Astrocyte (in vitro differentiated cells and primary cell): ENCODE measurements at places on chromosomes 2 and 18. TPM values are rescaled to one million over a fixed set of nuclear protein-coding genes. Genes with fewer than 3 reads are reported as not detected.

DNA sequence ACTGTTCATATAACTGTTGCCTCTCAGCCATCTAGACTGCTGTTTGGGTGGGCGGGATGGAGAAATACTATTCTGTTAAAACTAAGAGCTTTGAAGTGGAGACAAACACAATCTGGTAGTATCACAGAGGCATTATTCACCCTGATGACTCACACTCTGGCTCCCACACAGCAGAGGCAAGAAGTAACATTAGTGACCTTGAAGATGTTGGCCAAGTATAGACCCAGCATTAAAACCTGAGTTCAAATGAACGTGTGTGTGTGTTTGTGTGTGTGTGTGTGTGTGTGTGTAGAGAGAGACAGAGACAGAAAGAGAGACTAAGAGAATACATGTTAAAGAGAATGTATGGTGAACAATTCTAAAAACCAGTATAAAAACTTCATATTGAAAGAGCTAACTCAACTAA lies 22.5 kb upstream of the ACVR1 start:
- H3K27me3 ChIP-seq, result no peaks in the 10 kb centered on the region
- no peak overlapping the region for H3K27ac ChIP-seq
- peaks cover 21% of the 10 kb centered on the region for H3K4me1 ChIP-seq
- no peaks in the 10 kb centered on the region for H3K36me3 ChIP-seq

DNA sequence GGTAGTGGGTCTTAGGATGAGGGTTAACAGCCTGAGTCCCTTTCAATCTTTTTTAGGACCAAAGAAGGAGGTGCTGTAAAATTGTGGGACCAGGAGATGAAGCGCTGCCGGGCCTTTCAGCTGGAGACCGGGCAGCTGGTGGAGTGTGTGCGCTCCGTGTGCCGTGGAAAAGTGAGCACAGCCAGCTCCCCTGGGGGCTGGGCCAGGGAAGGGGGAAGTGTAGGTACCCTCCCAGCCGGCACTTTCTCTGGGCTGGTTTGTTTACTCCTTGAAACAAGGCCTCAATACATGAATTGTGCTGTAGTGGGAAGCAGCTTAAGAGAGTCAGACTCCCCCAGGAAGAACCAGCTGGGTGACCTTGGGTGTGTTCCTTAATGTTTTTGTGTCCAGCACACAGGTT lies 90.1 kb downstream of the RTN4 start:
- H3K36me3 ChIP-seq, result no peaks in the 10 kb centered on the region
- H3K4me1 ChIP-seq, result no peaks in the 10 kb centered on the region
- H3K27me3 ChIP-seq, result no peaks in the 10 kb centered on the region
- no peak overlapping the region for H3K4me3 ChIP-seq

- no peak overlapping the region for H3K27ac ChIP-seq
- no peak overlapping the region for H3K4me3 ChIP-seq
- no peak for DNase-seq
- H3K27me3 ChIP-seq, result no peaks in the 10 kb centered on the region
- H3K4me1 ChIP-seq, result peaks cover 3% of the 10 kb centered on the region
Measured at GRCh38 chr2:171084128-171084527, 76.6 kb downstream of the TLK1 start.

DNA sequence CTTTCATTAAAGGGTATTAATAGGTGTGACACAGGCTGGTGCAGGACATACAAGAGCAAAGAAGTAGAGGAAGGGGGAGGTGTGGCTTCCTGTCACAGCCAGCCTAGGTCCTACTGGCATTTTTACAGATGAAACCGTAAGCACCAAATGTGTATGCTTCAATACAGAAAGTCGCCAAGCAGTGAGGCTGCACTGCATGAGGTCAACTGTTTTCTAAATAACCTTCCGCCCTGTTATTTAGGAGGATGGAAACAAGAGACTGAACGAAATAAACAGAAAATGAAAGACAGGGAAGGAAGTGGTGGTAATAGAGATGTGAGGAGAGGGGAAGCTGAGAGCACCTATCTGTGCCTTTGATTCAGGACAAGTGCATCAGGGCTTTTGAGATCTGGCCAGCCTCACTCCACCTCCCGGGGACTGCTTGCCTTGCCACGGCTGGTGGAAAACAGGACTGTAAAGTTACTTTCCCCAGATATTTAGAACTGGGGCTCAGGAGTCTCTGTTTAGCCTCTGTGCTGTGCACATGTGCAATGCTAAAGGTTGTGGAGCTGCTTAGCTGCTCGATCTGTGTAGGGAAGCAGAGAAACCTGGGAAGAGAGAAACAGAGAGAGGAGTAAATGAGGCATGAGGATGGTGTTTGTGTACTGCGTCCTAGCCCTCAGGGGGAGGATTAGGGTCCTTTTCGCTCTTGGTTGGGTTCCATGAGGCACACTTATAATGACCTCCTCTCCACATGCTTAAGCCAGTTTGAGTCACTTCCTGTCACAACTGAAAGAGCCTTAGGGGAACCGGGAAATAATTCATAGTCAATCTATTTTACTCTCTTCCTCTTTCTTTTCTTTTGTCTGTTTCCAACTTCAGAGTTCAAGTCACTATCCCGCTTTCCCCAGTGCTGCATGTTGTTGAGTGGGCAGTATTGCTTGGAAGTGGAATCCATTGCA lies 62.3 kb upstream of the BOD1L2 start:
- no peak overlapping the region for H3K27ac ChIP-seq
- H3K4me1 ChIP-seq, result no peaks in the 10 kb centered on the region

DNA sequence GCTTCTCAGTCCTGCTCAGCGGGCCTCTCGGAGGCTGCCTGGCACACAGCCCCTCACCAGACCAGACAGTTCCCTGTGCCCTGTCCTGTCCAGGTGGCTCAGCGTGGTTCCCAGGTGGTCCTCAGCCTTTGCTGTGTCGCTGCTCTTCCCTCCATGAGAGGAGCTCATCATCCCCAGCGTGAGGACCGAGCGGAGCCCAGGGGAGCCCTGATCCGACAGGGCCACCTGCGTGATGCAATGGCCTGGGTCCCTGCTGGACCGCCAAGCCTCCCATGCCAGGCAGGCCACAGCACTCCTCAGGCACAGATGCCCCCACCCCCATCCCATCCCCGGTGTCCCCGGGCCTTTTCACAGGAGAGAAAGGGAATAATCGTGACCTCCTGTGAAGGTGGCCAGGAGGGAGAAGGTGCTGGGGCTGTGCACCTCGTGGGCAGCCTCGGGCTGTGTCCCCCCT lies 4.3 kb downstream of the GPC1 start:
- H3K36me3 ChIP-seq, result no peaks in the 10 kb centered on the region
- H3K27ac ChIP-seq, result no peak overlapping the region
- DNase-seq, result no peak

DNA sequence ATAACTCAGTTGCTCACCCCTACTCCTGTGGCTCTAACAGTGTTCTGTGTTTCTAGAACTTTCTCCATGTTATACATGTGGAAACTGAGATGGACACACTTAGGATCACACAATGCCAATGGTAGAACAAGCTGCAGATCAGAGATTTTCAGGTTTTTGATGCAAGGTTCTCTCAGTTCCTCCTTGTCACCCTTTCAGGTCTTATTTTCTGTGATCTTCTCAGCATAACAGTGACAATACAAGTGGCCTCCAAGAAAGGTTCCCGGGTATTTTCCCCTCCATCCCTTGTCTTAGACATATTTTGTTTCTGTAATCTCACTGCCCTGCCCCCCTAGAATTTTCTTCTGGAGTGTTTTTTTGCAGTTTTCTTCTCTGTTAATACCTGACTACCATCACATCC lies 6.2 kb upstream of the MGAT5 start:
- H3K4me3 ChIP-seq, result no peak overlapping the region
- H3K4me1 ChIP-seq, result no peaks in the 10 kb centered on the region
- no peak for DNase-seq
- H3K27ac ChIP-seq, result no peak overlapping the region
- no peaks in the 10 kb centered on the region for H3K36me3 ChIP-seq

- no peak overlapping the region for H3K4me3 ChIP-seq
- no peaks in the 10 kb centered on the region for H3K4me1 ChIP-seq
- H3K36me3 ChIP-seq, result no peaks in the 10 kb centered on the region
- no peak for DNase-seq
Measured at GRCh38 chr2:231820786-231821303, 34.6 kb downstream of the COPS7B start.

GRCh38 chr18:36340246-36340645 lies 42.7 kb downstream of the FHOD3 start:
- no peak for DNase-seq
- H3K4me3 ChIP-seq, result no peak overlapping the region
- H3K4me1 ChIP-seq, result no peaks in the 10 kb centered on the region
- H3K27me3 ChIP-seq, result no peaks in the 10 kb centered on the region

DNA sequence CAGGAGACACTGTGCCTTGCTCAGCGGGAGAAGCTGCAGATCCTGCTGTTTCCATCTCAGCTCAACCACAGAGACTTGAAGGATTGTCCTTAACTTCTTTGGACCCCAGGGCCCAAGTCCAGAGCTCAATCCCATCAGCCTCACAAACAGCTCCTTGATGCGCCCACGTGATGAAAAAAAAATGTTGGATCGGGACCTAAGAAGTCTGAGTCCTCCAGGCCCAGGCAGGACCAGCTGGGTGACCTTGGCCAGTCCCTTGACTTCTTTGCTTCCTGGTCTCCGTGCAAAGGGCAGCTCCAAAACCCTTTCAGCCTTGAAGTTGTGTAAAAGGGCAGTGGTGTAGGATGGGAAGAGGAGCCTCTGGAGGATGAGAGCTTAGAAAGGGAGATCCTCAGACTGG lies 175.5 kb downstream of the ZFP36L2 start:
- H3K4me3 ChIP-seq, result no peak overlapping the region
- no peaks in the 10 kb centered on the region for H3K36me3 ChIP-seq
- no peak overlapping the region for H3K27ac ChIP-seq
- peaks cover 33% of the 10 kb centered on the region for H3K4me1 ChIP-seq
- H3K27me3 ChIP-seq, result no peaks in the 10 kb centered on the region

- peak; percentile 2 for DNase-seq
- no peak overlapping the region for H3K27ac ChIP-seq
- H3K4me3 ChIP-seq, result no peak overlapping the region
- H3K27me3 ChIP-seq, result no peaks in the 10 kb centered on the region
Measured at GRCh38 chr2:4914551-4914950, 777.6 kb upstream of the SOX11 start.

DNA sequence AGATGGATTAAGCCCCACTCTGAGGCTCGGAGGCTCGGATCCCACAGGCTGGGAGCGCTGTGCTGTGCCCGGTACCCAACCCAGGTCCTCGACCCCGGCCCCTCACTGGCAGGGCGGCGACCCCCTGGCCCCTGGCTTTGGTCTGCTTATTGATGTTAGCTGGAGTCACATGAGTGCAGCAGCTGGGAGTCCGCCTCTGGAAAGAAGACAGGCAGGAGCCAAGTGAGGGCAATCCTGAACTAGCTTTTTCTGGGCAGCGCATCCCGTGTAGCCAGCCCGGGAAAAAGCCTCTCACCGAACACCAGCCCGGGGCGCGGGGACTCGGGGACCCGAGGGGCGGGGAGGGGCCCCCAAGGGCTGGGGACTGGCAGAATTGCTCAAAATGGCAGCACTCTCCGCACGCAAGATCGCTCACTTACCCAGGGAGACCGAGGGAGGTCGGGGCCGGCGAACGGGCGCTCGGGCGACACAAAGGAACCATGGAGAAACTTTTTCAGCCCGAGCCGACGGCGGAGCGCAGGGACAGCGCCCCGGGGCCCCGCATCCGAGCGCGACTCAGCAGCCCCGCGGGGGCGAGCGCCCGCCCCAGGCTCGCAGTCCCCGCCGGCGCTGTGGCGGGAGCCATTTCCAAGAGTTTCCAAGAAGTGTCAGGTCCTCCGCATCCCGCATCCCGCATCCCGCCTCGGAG lies 567 bp downstream of the TMEM200C start:
- H3K36me3 ChIP-seq, result no peaks in the 10 kb centered on the region
- H3K27me3 ChIP-seq, result peaks cover 14% of the 10 kb centered on the region
- H3K27ac ChIP-seq, result peak overlapping the region; percentile 22
- DNase-seq, result peak; percentile 2
- peaks cover 6% of the 10 kb centered on the region for H3K4me1 ChIP-seq
- H3K4me3 ChIP-seq, result peak overlapping the region; percentile 54

OR6B3 gene
- total RNA-seq, result not detected in 2 replicates

GNLY gene
- not detected in 2 replicates for total RNA-seq

ADAM23 gene
- 11.0 and 13.9 TPM in 2 replicates for total RNA-seq

TGFA gene
- total RNA-seq, result 0.55 and 1.4 TPM in 2 replicates
